Activated CD4-positive, alpha-beta T cell treated with anti-CD3 and anti-CD28 coated beads, Interleukin-2, amount 50 U/mL, for 48 hours (primary cell): ENCODE measurements at places on chromosomes 3 and 15.
A peak's percentile ranks its signal among the peaks of the same experiment; 100 is the strongest.

DNA sequence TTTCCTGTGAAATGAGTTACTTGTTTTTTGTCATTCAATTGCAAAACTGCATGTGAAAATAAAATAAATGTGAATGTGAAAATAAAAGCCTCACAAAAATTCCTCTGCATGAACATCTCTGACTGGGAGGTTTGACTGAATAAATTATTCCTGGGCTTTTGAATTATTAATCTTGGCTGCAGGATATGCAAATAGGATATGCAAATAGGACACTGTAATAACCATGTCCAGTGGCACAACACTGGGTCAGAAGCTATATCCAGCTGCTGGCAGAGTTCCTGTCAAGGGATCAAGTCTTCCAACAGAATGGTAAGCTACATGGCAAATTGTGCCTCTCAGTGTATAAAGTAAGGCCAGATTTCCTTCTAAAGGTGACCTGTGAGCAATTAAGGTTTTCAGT is at the start of gene SUCNR1:
Gene SUCNR1 (plus strand): TSS at position 246 of the 400 bp plus-strand sequence. CDS start 6,250 bp downstream, outside the sequence.
- DNase-seq = no peak

- DNase-seq = no peak
Observed at GRCh38 chr15:66798426-66799061, 96.5 kb downstream of the SMAD6 start.

- DNase-seq = no peak
Observed at GRCh38 chr15:62618432-62618831, 424.1 kb upstream of the TPM1 start.

- DNase-seq = no peak
Observed at GRCh38 chr3:182490596-182491491, 302.5 kb upstream of the ATP11B start.

DNA sequence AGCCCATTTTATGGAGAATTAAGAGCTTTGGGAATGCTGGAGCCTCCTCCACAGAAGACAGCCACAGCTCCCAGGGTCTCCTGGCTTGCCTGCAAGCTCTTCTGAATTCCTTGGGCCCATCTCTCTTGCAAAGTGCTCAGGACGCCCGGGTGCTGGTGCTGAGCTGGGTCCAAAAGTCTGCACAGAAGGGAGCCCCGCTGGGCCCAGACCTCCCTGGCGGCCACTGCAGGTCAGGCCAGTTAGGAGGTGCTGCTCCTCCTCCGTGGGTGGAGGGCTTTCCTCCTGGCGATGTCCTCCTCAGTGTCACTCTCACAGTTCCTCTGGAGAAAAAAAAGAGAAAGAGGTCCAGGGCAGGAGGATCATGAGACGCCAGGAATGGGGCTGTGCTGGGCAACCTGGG is 74.5 kb upstream of the HERC1 start:
- DNase-seq = no peak

- no peak for DNase-seq
Observed at GRCh38 chr3:187963677-187964385, 190.1 kb upstream of the LPP start.

DNA sequence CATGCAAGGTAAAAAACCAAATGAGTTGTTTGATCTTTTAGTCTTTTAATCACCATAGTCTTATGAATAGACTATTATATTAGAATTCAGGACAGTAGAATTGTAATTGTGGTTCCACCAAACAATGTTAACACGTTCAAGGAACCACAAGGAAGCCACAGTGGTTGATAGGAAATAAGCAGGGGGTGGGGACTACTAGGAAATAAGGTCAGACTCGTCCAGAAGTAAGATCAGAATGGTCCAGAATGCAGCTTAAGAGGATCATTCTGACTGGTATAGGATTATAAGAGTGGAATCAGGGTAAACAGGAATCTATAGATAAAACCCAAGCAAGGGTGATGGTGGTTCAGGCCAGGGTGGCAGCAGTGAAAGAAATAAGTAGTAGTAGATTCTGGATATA is 7.5 kb downstream of the MYNN start:
- DNase-seq = no peak

- DNase-seq = no peak
Observed at GRCh38 chr3:150081084-150081483, 110.4 kb upstream of the PFN2 start.

GRCh38 chr15:90882781-90883525 is 1.4 kb upstream of the FES start:
- DNase-seq = no peak

- no peak for DNase-seq
Observed at GRCh38 chr15:63051156-63052066, 8.9 kb downstream of the TPM1 start.

GRCh38 chr3:51968883-51969678 is 1.8 kb upstream of the PCBP4 start:
- no peak for DNase-seq

DNA sequence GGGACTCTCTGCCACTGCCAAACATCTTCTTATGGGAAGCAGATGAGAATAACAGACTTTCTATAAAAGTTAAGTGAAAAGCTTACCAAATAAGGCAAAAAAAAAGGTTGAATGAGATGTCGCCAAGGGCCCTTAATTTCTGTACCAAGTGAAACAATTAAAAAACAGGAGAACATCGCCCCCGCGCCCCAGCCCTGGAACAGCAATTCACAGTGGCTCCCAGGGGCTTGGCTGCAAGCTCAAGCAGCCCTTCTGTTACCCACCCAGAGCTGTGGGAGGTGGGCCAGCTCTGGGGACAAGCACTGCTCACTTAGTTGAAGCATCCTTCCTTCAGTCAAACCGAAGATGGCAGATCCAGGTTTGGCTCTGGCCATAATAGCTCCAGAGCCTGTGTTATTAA is 208.0 kb downstream of the ERC2 start:
- DNase-seq = no peak

DNA sequence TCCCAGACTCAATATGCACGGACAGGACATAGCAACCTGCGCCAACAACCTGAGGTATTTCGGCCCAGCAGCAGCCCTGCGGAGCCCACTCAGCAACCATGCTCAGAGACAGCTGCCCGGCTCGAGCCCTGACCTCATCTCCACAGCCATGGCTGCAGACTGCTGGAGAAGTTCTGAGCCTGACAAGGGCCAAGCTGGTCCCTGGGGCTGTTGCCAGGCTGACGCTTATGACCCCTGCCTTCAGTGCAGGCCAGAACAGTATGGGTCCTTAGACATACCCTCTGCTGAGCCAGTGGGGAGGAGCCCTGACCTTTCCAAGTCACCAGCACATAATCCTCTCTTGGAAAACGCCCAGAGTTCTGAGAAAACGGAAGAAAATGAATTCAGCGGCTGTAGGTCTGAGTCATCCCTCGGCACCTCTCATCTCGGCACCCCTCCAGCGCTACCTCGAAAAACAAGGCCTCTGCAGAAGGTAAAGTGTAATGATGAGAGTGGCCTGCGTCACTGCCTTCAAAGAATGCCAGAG is 25.5 kb downstream of the TMEM41A start:
- DNase-seq = no peak

GRCh38 chr15:75782926-75783325 is 60.3 kb upstream of the UBE2Q2 start:
- DNase-seq = no peak

DNA sequence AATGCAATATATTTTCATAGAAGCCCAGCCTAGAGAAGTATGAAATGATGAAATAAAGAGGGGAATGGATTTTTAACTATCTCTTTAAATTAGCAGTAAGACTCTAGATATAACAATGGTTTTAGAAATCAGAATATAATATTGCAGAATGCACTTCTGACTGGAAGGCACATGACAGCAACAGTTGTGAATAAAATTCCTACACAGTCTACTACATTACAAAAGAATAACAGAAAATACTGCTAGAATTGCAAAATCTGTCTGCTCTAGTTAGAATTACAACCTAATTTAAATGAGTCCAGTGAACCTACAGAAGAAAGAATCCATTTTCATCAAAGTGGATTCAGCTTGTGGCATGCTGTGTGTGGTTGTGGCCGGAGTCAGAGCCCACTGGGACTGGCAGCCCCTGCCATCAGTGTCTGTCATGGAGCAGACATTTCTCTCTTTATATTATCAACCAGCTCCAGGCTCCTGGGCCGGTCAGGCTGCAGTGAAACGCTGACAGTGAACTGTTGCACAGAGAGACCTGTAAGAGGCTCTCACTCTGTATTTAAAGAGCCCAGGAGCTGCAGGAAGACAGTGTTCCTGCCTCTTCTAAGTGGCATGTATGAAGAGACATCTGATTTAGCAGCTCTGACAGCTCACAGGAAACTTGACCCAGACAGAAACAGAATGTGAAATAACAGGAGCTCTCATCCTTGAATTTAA is 1523.8 kb upstream of the CADM2 start:
- DNase-seq = no peak

GRCh38 chr15:52290329-52290728 is 5.3 kb downstream of the MYO5C start:
- DNase-seq = no peak

- DNase-seq = no peak
Observed at GRCh38 chr15:37101980-37102304, 1.6 kb upstream of the MEIS2 start.

DNA sequence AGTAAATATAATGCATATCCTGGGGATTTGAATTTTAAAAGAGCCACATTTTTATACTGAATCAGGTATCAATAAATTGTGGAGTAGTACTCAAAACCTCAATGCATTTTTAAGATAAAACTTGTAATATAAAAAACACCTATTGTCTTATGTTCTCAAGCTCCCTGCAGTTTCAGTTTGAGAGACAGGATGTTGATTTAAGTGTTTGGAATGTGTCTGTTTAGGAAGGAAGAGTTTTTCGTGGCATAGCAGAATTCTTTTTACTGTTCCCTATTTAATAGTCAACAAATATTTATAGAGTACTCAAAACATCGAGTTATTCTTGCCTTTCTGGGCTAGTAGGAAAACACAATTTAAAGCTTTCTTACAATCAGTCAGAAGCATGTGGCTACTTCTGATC is 146.1 kb upstream of the BCHE start:
- DNase-seq = no peak

DNA sequence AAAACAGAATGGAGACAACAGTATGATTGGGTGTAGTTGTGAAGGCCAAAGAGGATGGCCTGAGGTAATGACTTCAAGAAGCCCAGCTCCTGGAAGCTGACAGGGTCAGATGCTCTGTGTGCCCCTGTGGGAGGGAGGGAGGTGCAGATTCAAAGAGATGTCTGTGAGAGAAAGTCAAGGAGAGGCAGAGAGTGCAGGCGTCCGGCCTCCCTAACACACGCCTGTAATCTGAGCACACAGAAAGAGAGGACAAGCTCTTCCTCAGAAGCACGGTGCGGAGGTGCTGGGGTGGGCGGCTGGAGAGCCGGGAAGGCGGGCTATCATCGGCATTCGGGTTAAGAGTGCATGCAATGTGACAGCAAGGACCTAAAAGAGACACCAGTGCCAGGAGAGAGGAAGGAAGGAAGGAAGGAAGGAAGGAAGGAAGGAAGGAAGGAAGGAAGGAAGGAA is 238.2 kb upstream of the HES1 start:
- DNase-seq = no peak

- no peak for DNase-seq
Observed at GRCh38 chr15:45664451-45664850, 29.6 kb downstream of the SQOR start.

DNA sequence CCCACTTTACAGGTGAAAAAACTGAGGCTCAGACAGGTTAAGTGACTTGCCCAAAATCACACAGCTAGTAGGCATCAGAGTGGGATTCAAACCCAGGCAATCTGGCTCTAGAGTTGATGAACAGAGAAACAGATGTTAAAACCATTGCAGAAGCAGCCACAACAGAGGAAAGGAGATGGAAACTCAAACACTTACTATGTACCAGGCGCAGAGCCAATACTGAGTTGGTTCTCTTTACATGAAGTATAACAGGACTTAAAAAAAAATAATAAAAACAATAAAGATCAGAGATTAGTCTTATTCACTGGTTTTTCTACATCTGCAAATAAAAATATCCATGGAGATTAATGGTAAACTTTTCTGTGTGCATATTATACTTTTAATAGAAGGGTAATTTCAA is 84.9 kb upstream of the SPATA12 start:
- no peak for DNase-seq

GRCh38 chr3:181328346-181328745 is 338.8 kb upstream of the DNAJC19 start:
- DNase-seq = no peak

DNA sequence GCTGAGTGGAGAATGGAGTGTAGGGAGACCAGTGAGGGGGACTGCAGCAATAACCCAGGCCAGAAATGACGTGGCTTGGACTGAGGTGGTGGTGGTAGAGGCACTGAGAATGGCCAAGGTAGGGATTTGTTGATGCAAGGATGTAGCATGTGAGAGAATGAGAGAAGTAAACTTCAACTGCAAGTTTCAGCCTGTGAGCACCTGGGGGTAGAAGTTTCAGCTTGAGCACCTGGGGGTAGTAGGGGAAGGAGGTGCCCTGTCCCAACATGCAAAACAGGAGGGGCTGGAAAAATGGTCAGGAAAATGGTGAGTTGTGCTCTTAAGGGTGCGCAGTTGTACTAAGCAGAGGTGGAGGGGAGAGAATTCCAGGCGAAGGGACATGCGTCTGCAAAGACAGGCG is 31.0 kb downstream of the IL16 start:
- no peak for DNase-seq

- DNase-seq = peak; percentile 41
Observed at GRCh38 chr3:170038434-170039110, 777 bp downstream of the GPR160 start.

- no peak for DNase-seq
Observed at GRCh38 chr3:65593780-65594752, 444.7 kb downstream of the MAGI1 start.

DNA sequence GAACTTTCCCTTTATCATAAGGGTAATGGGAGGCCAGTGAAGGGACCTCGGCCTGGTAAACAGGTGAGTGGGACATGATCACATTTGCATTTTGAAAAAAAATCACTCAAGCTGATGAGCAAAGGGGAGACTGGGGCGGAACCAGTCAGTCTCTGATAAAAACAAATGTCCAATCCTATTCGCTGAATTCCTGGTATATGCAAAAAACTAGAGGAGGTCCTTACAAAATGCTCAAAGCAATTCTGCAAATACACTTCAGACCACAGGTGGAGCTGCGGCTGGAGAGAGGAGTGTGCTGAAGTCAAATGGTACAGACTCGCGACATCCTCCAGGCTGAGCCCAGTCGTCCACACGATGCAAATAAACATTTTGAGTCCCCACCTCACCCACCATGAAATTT is 166.7 kb downstream of the FOXP1 start:
- DNase-seq = peak; percentile 45

GRCh38 chr3:165446555-165446954 is 250.4 kb upstream of the SLITRK3 start:
- no peak for DNase-seq

- DNase-seq = no peak
Observed at GRCh38 chr3:183313764-183314163, 60.7 kb downstream of the B3GNT5 start.

GRCh38 chr15:64443016-64443415 is 17.4 kb upstream of the ZNF609 start:
- DNase-seq = no peak

- DNase-seq = no peak
Observed at GRCh38 chr15:91068436-91068835, 31.6 kb upstream of the SV2B start.

DNA sequence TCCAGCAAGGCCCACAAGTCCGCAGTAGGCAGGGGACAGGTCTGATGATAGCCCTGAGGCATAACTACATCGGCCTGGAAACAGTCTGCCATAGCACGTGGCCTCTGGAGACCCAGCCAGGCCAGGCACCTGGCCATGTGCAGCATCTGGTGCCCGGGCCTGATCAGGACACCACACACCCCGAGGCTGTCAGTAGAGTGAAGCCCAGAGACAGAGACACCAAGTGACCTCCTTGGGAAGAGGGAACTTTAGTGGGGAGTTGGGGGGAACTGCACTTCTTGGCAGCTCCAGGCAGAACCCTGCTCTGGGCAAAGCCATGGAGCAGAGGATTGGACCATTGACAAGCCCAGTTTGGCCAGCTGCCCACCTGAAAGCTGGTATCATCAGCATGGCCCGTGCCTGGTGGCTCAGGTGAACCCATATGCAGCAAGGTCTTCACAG is 1.2 kb downstream of the SHISA5 start:
- no peak for DNase-seq
